ENCODE measurements at places on chromosomes 7 and 10.

GRCh38 chr7:72524037-72524436 is 111.9 kb upstream of the CALN1 start:
- no peak overlapping the region for H3K27ac ChIP-seq
- no peaks in the 10 kb centered on the region for H3K4me1 ChIP-seq
- DNase-seq, result no peak
- no peaks in the 10 kb centered on the region for H3K27me3 ChIP-seq
- no peak overlapping the region for H3K4me3 ChIP-seq

DNA sequence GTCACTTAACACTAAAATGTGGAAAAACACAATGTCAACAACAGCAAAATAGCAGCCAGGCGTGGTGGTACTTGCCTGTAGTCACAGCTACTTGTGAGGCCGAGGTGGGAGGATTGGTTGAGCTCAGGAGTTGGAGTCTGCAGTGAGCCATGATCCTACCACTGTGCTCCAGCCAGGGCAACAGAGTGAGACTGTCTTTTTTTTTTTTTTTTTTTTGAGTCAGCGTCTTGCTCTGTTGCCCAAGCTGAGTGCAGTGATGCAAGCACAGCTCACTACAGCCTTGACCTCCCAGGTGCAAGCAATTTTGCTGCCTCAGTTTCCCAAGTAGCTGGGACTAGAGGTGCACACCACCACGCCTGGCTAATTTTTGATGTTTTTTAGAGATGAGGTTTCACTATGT is 6.1 kb downstream of the KCTD7 start:
- DNase-seq, result no peak
- no peaks in the 10 kb centered on the region for H3K27me3 ChIP-seq
- no peak overlapping the region for H3K27ac ChIP-seq
- H3K36me3 ChIP-seq, result peaks cover 53% of the 10 kb centered on the region
- H3K4me1 ChIP-seq, result peaks cover 8% of the 10 kb centered on the region

DNA sequence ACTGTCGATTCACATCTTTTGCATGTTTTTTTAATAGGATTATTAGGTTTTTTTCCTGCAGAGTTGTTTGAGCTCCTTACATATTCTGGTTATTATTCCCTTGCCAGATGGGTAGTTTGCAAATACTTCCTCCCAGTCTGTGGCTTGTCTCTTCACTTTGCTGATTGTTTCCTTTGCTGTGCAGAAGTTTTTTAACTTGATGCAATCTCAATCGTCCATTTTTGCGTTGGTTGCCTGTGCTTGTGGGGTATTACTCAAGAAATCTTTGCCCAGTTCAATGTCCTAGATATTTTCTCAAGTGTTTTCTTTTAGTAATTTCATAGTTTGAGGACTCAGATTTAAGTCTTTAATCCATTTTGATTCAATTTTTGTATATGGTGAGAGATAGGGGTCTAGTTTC is 95.4 kb downstream of the TBXAS1 start:
- no peak overlapping the region for H3K4me3 ChIP-seq
- no peak overlapping the region for H3K27ac ChIP-seq
- H3K27me3 ChIP-seq, result no peaks in the 10 kb centered on the region
- H3K36me3 ChIP-seq, result no peaks in the 10 kb centered on the region
- DNase-seq, result no peak

- no peak for DNase-seq
- no peak overlapping the region for H3K4me3 ChIP-seq
- no peak overlapping the region for H3K27ac ChIP-seq
- H3K27me3 ChIP-seq, result no peaks in the 10 kb centered on the region
- no peaks in the 10 kb centered on the region for H3K4me1 ChIP-seq
These were observed 11.1 kb upstream of the ARID5B start for GRCh38 chr10:61890430-61890829.

DNA sequence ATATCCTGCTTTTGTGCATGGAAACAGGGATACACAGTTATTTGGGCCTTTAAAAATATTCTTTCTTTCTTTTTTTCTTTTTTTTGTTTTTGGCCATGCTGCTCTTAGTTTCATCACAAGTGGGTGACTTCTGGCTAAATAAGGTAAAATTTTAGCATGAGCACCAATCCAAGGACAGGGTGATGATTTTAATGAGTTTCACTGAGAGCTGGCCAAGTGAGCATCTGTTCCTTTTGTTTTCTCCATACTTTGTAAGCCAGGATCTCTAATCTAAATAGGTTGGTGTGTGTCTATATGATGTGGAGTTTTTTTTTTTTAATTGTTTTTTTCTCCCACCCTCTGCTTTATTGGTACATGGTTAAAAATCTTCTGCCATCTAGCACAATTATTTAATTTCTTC is 106.8 kb downstream of the POLL start:
- H3K4me3 ChIP-seq, result no peak overlapping the region
- no peaks in the 10 kb centered on the region for H3K27me3 ChIP-seq
- H3K27ac ChIP-seq, result no peak overlapping the region
- H3K4me1 ChIP-seq, result no peaks in the 10 kb centered on the region
- DNase-seq, result no peak

GRCh38 chr10:31926765-31927564 is 1.7 kb downstream of the ARHGAP12 start:
- no peaks in the 10 kb centered on the region for H3K36me3 ChIP-seq
- peak overlapping the region; percentile 98 for H3K4me3 ChIP-seq
- H3K27ac ChIP-seq, result peak overlapping the region; percentile 96
- H3K4me1 ChIP-seq, result no peaks in the 10 kb centered on the region
- H3K27me3 ChIP-seq, result no peaks in the 10 kb centered on the region

DNA sequence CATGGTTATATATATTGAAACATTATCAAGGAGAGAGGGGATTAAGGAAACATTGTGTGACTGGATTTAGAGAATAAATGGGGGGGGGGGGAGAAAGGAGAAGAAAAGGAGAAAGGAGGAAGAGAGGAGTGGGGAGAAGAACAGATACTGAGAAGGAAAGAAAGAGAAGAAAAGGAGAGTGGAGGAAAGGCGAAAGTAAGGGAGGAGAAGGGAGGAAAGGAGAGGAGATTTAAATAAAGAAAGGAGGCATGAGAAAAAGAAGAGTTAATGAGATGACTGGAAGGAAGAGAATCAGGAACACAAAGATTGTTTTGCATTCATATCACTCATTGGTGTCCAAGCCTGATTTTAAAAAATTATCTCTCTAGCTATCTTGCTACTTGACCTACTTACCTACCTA is 16.1 kb upstream of the TSPAN12 start:
- no peaks in the 10 kb centered on the region for H3K36me3 ChIP-seq
- H3K4me3 ChIP-seq, result no peak overlapping the region
- H3K27me3 ChIP-seq, result no peaks in the 10 kb centered on the region
- no peaks in the 10 kb centered on the region for H3K4me1 ChIP-seq

DNA sequence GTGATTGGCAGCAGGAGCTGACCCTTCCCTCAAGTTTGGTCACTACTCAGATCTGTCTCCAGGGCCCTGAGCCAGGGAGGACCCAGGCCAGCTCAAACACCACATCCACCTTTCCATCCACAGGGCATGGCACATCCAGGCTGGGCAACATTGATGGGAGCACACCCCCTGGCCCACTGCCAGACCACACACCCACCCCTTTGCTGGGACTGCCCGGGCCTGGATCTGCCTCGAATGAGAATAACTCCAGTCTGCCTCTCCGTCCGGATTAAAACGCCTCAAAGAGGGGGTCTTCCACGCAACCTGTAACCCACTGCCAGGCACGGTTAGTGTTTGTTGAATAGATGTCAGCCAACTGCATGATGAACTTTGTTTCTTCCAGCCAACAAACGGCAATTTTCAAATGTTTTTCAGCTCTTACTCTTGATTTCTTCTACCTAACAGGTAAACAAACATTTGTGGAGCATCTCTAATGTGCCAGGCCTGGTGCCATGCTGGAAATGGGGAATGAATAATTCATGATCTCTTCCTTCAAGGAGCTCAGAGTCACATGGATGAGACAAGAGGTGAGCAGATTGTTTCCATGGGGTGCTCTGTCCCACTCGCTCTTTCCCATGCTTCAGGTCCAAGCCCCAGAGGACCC is 41.0 kb upstream of the CHST15 start:
- no peak for DNase-seq
- H3K4me3 ChIP-seq, result no peak overlapping the region
- H3K4me1 ChIP-seq, result no peaks in the 10 kb centered on the region

Measured in ascending aorta (tissue), 2 donors.